ENCODE measurements at places on chromosomes 12 and 14.

GRCh38 chr12:94165670-94166364 is 17.4 kb downstream of the PLXNC1 start:
- DNase-seq: no peak

- DNase-seq: no peak
Observed at GRCh38 chr14:68225321-68225720, 405.7 kb downstream of the RAD51B start.

DNA sequence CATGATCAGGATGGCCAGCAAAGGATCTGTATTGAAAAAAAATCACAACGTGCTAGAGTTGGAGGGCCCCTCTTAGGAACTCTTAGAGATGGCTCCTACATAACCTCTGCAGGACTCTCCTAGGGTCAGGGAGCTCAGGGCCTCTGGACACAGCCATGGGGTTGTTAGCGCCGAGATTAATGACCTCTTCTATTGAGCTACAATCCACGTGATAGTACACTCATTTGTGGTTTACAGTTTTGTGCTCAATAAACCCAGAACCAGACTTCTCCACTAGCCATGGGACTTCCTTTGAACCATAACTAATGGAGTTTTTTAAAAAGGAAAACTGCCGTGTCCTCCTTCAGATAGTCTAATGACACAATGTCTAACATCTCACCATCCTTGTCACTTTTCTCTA is 29.6 kb upstream of the HDAC7 start:
- DNase-seq: no peak

DNA sequence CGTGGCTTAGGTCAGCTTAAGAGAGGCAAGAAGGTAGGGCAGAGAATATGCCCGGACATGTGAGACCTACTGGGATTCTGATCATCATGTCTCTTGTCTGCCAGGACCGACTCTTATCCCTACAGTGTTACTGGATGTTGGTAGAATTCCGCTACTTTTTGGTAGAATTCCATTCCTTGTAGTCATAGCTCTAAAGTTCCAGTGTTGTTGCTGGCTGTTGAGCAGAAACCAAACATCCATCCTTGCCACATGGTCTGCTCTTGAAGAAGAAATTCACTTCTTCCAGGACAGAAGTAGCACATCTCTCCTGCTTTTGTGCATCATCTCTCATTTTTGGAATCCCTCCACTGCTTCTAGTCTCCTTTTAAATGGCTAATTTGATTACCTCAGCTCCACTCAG is 453.7 kb downstream of the RPL10L start:
- peak; percentile 3 for DNase-seq

GRCh38 chr12:74292351-74293194 is 245.1 kb upstream of the ATXN7L3B start:
- peak; percentile 14 for DNase-seq

DNA sequence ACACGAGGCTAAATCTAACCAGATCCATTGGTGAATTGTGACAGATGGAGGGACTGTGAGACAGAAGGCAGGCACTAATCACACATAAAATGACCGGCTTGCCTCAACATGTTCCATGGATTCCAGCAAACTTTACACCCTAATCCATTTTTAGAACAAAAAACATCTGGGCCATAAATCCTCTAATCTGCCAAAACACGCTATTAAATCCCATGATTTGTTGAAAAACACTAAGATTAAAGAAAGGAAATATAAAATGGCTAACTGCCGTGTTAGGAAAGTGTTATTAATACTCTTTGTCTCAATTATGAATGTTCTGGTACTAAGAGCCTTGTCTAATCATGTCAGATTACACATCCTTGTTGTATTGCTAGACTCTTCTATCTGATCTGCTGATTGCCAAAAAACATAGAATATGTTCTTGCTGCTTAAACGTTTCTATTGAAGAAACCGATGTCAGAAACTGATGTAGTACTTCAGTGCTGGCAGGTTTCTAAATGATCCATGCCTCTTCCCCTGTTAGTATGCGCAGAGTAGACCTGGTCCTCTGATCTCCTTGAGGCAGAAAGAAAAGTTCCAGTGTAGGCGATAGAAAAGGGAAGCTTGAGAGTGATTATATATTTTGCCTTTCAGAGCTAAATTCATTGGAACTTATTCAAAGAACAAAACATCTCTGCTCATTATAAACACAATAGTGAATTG is 384.9 kb downstream of the SOX5 start:
- no peak for DNase-seq

- DNase-seq: no peak
Observed at GRCh38 chr12:47822401-47822800, 2.7 kb upstream of the HDAC7 start.

- peak; percentile 67 for DNase-seq
Observed at GRCh38 chr12:1583421-1584078, 10.8 kb downstream of the FBXL14 start.

- DNase-seq: peak; percentile 6
Observed at GRCh38 chr14:32225378-32225920, 22.4 kb upstream of the RNU6-8 start.

- DNase-seq: no peak
Observed at GRCh38 chr12:2285462-2285861, 232.7 kb downstream of the CACNA1C start.

- DNase-seq: no peak
Observed at GRCh38 chr12:94628819-94629472, 21.4 kb downstream of the TMCC3 start.

- no peak for DNase-seq
Observed at GRCh38 chr12:5034603-5035002, 9.1 kb upstream of the KCNA5 start.

- DNase-seq: peak; percentile 84
Observed at GRCh38 chr12:20368114-20368650, at the start of gene PDE3A. Gene PDE3A, plus strand, starts transcription at chr12:20368537. Its CDS starts 748 bp downstream, at chr12:20369285.

DNA sequence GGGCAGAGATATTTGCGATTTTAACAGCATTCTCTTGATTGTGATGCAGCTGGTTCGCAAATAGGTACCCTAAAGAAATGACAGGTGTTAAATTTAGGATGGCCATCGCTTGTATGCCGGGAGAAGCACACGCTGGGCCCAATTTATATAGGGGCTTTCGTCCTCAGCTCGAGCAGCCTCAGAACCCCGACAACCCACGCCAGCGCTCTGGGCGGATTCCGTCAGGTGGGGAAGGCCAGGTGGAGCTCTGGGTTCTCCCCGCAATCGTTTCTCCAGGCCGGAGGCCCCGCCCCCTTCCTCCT is 271 bp upstream of the PSEN1 start:
- no peak for DNase-seq

DNA sequence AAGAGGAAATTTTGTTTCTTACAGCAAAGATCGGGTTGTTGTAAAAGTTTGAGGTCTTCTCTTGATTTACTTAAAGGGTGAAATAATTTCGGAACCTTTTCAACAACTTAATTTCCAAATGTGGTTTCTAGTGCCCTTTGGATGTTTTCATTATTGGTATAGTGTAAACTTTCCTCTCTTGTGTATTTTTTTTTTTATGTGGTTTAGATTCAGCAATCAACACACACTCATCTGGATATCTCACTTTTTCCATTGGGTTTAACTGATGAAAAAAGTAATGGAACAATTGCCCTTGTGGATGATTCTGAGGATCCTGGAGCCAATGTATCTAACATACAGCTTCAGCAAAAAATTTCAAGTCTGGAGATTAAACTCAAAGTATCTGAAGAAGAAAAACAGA is 116.3 kb downstream of the CCDC91 start:
- no peak for DNase-seq

DNA sequence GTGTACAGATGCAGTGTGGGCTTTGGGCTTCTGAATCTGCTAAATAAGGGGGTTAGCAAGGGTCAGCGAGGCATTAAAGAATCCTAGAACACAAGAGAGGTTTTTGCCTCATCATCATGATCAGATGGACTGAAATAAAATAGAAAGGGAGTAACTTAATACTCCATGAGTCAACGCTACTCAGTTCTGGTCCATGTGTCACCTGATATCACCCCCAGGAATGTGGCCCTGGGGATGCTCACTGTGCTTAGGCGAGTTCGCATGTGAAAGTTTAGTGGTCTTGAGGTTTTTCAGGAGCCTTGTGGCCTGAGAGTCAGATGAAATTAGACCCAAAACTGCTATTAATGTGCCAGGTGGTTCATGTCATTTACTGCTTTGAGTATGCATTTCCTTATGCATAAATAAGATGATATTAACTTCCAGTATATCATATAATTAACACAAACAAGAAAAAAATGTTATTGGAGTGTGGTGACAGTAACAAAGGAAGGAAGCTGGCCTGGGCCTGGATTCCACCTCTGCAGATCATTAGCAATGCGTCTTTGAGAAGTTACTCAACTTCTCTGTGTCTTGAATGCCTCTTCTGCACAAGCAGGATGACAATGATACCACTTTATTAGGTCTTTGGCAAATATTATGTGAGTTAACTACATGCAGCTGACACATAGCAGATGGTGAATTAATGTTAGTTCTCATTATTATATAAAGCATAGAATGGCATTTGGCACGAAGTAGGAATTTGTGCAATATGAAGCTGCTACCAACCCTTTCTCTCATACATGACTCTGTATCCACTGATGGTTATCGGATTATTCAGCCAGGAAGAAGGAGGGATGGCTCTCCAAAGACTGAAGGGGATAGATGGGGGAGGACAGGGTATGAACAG is 1272.6 kb downstream of the AACS start:
- DNase-seq: no peak

DNA sequence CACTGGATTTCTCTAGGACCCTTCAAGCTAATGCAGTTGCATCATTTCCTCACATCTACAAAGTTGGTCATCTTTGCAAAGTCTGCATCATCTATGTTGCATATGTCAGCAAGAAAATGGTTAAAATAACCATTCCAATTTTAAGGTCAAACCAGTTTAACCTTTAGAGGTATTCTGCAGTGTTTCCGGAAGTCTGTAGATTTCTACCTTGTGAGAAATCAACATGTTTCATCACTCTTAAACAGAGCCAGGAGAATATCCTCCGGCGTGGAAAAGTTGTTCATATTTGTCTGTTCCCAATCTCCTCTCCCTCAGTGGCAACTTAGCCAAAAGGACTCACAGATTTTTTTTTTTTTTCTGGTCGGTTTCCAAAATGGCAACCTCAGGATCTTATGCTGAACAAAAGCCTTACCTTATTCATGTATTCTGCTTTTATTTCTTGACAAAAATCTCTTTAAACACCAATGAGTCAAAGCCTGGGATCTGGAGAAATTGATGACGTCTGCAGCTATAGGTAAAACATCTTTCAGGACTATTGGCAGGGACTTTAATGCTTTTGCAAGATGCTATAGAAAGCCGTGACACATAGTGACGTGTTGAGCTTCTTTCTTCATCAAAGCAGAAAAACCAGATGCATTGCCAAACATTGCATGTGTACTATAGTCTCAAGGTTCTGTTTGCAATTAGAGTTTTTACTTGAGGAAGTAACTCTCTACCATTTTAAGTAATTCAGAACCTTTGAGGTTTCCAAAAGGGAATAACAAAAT is 16.0 kb upstream of the CDK17 start:
- no peak for DNase-seq

DNA sequence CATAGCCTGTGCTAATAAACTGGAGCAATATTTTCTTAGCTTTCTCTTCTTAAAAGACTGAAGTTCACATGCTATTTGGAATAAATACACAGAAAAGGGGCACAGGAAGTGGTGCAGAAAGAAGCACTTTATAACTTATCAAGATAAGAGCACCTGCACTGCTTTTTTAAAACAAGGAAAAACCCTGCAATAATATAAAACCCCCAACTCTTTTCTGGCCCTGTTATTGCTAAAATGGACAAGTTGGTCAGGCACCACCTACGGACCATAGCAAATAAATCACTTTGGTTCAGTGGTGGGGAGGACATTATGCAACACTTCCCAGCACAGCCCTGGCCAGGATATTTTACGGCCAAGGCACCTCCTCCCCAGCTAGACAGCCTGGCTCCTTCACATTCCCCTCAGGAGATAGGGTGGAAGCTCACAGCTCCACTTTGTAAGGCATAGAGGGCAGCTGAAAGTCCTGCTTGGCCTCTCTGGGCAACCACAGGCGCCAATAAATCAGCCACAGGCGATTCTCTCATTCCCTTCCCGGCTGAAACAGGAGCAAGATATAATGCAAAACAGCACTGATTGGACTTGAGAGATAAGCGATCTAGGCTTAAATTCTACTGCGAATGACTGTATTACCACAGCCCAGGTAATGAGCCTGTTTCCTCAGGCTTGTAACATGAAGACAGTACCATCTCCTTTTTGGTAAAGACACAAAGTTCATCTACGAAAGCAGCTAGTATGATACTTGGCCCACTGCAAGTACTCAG is 2.0 kb downstream of the ZBTB25 start:
- DNase-seq: peak; percentile 92

GRCh38 chr14:106872611-106873446 is 1346.4 kb downstream of the TMEM121 start:
- DNase-seq: peak; percentile 3

DNA sequence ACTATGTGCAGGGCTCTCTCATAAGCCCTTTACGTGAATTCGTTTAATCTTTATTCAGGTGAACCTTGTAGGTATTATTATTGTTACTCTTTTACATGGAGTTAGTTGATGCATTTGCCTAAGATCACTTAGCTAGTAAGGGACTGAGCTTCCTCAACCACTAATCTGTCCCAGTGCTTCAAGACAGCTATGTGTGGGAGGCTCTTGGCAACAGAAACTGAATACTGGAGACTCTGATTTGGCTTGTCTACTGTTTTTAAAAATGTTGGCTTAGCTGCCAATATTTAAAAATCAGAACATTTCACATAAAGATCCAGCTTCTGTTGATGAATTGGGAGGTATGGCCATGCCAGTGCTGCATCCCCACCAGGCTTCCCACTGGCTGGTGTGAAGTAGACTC is 6.8 kb downstream of the KNTC1 start:
- no peak for DNase-seq

All from ELF-1 (cell line).